Stimulated activated CD8-positive, alpha-beta memory T cell treated with anti-CD3 and anti-CD28 coated beads, Interleukin-2, amount 100 ng/mL, for 1 hour (primary cell): ENCODE measurements at places on chromosomes 11 and 22.

- DNase-seq, result no peak
These were observed 567.9 kb upstream of the ARHGAP42 start for GRCh38 chr11:100119176-100119575.

GRCh38 chr22:19765477-19766239 is 5.1 kb downstream of the TBX1 start:
- no peak for DNase-seq

DNA sequence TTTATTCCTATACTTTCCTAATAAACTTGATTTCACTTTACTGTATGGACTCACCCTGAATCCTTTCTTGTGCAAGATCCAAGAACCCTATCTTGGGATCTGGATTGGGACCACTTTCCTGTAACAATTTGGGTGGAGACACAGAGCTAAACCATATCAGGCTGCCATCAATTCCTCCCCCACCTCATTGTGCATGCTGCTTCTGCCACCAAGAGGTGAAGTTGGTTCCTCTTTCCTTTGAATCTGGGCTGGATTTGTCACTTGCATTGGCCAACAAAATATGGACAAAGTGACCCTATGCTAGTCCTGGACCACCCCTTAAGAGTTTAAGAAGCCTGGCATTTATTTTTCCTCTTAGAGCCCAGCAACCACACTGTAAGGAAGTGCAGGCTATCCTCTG is 39.4 kb upstream of the CEP295 start:
- DNase-seq, result no peak

DNA sequence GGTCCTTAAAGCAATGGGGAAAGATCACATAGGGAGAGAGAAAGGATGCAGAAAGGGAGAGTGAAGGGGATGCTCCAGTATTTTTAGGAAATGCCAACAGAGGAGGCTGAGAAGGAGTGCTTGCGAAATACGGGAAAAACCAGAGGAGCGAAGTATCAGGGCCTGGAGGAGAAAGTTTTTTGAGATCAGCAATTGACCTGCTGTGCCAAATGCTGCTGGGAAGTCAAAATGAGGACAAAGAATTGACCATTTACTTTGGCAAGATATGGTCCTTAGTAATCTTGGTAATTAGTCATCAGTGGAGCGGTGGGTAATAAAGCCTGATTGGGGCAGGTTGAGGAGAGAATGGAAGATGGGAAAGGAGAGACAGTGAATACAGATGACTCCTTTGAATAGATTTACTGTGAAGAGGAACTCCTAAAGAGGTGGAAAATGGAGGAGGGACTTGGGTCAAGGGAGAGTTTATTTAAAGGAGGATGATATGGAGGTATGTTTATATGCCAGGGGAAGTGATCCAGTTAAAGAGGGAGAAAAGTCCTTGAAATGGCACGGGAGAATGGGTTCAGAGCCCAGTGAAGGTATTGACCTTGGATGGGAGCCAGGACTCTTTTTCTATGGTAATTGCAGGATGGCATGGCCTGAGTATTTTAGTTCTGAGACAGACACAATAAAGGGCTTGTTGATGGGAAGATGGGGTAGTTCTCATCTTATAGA is 111.5 kb downstream of the PKNOX2 start:
- DNase-seq, result no peak

- DNase-seq, result no peak
These were observed 73.0 kb downstream of the RSF1 start for GRCh38 chr11:77747381-77747969.
